ENCODE measurements at places on chromosomes 2 and 18.

DNA sequence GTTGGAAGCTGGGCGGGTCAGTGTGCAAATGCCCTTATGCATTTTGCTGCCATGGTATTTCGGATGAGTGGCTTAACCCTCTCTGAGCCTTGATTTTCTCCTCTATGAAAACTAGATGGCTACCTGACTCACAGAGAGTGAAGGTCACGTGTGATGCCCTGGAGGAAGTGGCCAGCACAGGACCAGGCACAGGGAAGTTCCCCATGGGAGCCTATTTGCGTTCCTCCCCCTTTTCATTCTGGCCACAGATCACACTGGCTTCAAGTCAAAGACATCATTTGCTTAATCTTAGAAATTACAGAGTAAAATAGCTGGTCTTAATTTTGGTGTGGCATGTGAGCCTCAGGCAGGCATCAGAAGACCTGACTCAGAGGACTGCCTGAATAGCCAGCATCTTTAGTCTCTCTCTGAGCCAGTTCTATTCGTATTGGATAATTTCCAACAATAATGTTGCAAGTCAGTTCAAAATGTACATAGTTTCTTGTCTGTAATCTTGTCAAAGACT is 57.6 kb upstream of the CD302 start:
- no peak for DNase-seq

- DNase-seq: no peak
Observed at GRCh38 chr2:75476761-75477160, 84.0 kb downstream of the EVA1A start.

GRCh38 chr18:69636529-69637301 is 236.0 kb downstream of the DOK6 start:
- DNase-seq: no peak

DNA sequence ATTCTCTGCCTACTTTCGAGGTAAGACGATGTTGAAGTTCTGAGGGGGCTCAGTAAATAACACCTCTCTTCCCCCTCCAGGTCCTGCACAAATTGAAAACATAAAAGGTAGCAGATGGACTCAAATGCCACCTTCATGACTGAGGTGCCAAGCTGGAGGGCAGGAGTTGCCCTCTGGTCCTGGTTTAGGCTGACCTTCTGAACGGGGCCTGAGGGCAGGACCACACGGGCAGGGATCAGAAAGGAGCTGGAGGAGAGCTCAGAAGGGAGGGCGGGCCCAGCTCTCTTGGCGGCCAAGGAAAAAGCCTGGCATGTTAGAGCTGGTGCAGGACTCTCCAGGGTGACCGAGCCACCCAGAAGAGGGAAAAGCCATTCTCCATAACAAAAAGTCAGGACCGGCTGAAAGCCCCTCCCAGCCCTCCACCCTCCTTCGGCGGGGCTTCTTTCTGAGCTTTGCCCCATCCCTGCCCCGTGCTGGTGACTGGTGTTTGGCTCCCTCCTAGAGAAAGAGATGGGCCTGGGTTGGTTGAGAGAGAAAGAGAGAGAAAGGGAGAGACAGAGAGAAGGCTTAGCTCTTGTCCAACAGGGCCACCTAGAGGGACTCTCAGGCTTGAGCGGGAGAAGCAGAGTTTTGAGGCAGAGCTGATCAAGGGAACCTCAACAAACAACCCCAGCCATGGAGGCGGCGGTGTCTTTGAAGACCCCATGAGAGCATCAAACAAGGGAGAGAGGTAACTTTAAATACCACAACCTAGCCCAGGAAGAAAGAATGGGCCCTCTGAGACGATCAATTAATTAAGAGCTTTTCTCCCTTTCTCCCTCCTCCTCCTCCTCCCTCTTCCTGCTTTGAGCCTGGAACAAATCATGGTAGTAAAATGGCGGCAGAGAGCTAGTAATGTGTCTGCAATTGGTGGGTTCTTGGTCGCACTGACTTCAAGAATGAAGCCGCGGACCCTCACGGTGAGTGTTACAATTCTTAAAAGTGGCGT is 50.8 kb downstream of the WIPF1 start:
- no peak for DNase-seq

DNA sequence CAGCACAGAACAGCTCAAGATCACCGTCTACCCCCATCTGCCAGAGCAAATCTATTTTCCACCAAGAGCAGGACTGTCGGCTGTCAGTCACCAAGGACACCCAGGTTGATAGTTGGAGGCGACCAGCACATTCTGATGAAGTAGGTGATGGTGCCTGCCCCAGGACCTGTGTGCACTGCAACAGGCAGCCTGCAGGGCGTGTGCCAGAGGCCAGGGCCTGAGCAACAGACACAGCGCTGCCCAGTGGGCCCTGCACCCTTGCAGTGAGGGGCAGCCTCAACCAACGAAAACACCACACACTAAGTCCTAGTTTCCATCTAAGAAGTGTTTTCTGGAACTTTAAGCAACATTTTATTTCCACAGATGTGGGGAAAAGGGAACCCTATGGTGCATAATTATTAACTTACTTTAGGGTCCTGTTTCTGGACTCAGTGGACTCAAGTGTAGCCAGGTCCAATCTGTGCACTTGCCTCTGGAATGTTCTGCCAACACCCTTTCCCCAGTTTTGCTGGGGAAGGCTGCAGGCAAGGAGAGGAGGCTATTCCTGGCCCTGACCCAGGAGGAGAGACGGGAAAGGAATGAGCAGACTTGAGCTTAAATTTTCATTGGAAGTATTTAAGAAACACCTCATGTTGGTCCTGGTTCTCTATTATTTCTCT is 61.5 kb downstream of the ADNP2 start:
- no peak for DNase-seq

DNA sequence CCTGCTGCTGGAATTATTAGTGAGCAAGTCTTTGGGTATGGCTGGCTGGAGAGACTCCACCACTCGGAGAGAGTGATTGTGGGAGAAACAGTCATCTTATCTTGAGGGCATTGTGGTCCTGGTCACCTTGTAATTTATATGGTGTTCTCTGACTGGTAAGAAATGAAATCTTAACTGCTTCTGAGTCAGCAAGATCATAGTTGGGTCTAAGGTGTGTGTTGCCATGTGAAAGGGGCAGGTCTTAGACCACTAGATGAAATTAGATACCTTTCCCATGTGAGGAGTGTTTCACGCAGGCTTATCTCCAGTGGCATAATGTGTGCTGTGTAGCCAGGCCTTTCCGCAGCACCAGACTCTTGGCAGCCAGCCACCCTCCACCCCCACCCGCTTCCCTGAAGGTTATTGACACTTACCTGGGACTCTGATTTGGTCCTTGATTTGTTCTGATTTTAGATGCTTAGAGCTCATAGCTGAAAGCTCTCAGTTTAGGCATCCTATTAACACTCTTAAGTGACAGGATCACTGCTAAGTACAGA is 7.7 kb downstream of the MAPRE3 start:
- no peak for DNase-seq

- DNase-seq: no peak
Observed at GRCh38 chr18:45554389-45554737, 60.9 kb upstream of the SLC14A2 start.

DNA sequence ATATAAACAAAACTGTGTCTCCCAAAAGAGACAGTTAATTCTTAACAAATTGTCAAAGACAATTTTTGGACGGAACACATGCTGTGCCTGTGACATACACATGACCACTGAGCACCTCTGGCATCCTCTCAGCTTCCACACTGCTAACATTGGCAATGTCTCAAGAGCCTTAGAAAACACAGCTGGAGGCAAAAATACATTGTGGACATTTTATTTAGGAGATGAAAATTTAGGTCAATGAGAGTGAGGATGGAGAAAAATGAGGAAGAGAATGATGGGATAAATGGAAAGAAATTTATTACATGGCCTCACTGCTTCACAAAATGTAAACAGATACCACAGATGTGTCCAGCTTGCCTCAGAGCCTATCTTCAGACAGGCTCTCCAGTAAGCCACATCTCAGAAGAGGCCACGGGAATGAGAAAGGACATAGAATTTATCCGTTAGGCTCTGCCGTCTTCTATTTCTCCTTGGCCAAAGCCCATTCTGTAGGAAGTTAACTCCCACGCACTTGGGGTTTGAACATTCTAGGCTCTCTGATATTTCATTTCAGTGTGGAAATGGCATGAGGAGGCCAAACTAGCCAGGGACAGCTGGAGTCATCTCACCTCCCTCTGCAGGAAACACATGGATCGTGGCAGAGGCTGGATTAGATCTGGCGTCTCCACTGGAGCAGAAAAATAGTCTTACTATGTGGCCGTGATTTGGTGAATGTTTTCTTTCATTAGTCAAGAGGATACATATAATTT is 519.4 kb upstream of the DSEL start:
- no peak for DNase-seq

- DNase-seq: peak; percentile 43
Observed at GRCh38 chr2:157492189-157492773, 48.4 kb upstream of the CYTIP start.

GRCh38 chr2:118994778-118995177 is 52.8 kb downstream of the MARCO start:
- no peak for DNase-seq

DNA sequence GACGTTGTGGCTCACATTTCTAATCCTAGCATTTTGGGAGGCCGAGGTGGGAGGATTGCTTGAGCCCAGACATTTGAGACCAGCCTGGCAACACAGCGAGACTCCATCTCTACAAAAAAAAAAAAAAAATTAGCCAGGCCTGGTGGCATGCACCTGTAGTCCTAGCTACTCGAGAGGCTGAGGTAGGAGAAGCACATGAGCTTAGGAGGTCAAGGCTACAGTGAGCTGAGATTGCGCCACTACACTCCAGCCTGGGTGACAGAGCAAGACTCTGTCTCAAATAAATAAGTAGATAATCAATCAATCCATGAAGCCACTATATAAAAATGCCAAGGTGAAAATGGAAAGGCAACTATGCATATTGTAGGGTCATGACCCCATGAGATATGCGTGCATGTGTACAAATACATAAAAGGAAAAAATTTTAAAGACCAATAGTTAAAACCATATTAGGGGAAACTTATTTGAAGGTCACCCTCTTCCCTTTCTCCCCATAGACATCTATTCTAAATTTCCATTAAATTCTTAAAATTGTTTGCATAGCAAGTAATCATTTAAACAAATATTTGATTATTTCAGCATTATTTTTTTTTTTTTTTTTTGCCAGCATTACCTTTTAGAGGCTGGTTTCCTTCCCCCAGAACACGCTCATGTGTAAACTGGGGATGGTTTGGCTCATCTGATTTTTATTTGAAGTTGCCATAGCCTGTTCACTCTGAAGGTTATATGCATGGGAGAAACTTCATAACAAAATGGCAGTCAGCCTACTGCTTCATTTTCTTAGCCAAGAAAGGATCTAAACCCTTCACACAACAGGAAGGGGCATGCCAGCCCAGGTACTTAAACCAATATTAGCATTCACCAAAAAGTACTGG is 37.3 kb upstream of the TMEM247 start:
- no peak for DNase-seq

GRCh38 chr2:84652431-84652830 is 136.1 kb downstream of the DNAH6 start:
- DNase-seq: no peak

GRCh38 chr2:84838434-84839145 is 42.3 kb downstream of the TRABD2A start:
- DNase-seq: no peak

DNA sequence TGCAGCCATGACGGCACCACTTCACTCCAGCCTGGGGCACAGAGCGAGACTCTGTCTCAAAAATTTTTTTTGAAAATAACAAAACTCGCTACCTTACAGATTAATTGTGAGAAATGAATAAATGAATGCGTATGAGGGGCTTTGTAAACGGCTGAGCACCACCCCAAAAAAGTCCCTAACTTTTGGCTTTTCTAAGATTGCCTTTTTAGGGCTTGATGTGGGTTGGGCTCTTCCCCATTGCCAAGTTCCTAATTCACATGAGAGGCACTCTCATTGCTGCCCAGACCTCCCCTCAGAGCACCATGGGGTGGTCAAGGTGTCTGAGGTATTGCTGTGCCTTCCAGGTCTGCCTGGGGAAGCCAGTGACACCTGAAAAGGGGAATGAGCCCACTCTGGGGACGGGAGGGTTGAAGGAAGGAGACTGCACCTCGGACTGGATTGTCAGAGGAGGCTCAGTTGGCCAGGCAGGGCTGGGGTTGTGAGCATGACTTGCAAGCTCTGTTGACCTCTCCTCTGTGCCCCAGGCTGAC is 186.4 kb downstream of the PRKCE start:
- DNase-seq: no peak

DNA sequence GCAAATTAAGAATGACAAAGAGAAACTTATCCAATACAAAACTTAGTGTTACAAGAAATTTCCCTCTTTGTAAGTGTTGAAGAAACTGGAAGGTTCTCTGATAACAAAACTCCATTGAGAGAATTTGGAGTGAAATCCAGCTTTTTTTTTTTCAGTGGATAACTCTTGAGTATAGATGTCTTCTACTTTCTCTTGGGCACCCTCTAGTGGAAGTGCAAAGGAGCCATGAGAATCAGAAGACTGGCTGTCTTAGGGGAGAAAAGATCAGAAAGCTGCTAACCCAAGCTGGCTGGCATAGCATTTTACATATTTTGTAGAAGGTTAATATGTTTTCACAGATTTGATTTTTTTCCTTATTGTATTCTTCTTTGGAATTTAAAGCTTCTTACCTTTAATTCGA is 138.8 kb upstream of the SATB2 start:
- DNase-seq: no peak

DNA sequence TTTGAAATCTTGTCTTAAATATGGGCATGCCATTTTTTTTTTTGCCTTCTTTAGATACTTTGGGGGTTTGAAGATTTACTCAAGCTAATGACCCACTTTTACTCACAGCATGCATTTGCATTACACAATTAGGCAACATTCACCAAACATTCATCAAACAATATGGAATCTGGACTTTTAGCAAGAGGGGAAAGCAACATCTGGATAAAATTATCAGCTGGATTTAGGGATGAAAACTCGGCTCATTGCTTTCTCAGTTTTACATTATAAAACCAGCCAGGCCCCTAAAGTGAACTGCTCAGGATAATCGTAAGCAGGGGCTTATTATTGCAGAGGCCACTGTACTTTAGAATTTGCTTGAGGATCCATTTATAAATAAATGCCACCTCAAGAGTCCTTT is 44.7 kb downstream of the SOX11 start:
- DNase-seq: no peak

- DNase-seq: no peak
Observed at GRCh38 chr2:7037340-7038333, 120.4 kb downstream of the RNF144A start.

- DNase-seq: no peak
Observed at GRCh38 chr2:97267411-97268074, 154.6 kb downstream of the ANKRD36 start.

DNA sequence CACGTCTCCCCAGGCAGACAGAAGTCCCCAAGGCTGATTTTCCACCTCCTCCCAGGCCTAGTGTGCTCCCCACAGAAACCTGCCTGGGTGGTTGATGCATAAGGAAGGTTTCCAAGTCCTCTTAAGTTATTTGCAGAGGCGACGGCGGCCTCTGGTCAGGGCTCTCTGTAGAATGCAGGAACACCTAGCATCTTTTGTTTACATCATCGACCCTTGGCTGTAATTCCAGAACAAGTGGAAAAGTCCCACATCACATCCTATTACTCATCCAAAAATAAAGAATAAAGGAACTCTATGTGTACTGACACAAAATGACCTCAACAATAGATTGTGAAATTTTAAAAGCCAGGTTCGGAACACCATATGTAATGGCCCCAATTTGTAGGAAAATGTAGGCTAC is 211.1 kb downstream of the ALPK2 start:
- DNase-seq: no peak
